CD4-positive, alpha-beta T cell treated with Interleukin-4 for 1 hour (primary cell): ENCODE measurements at places on chromosomes 6 and 20.
A peak's percentile ranks its signal among the peaks of the same experiment; 100 is the strongest.

- DNase-seq: no peak
These were observed 1.4 kb upstream of the AAR2 start for GRCh38 chr20:36234771-36235320.

DNA sequence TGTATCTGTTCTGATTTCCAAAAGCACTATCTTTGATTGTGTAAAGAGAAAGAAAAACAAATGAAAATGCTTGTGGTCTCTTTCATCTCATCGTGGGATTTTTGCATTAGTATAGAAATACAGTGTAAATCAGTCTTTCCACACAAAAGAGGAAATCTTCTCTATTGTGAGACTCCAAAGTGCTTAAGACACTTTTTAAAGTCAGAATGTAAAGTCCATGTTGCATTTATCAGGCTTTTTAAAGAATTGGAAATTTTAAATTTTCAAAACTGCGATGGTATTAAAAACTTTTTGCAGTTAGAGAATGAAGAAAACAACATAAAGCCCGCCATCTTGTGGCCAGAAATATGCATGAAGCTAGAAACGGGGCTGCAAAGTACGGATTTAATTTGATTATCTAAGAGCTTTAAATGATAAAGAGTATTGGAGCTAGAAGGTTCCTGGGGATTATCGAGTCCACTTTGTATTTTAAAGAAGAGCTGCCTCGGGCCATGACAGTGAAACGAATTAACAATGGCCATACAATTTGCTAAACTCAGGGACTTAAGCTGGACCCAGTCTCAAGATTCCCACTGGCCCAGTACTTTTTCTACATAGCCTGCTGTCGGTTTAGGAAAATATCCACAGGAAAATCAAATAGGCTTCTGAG lies 339.6 kb downstream of the ARHGAP18 start:
- peak; percentile 49 for DNase-seq

DNA sequence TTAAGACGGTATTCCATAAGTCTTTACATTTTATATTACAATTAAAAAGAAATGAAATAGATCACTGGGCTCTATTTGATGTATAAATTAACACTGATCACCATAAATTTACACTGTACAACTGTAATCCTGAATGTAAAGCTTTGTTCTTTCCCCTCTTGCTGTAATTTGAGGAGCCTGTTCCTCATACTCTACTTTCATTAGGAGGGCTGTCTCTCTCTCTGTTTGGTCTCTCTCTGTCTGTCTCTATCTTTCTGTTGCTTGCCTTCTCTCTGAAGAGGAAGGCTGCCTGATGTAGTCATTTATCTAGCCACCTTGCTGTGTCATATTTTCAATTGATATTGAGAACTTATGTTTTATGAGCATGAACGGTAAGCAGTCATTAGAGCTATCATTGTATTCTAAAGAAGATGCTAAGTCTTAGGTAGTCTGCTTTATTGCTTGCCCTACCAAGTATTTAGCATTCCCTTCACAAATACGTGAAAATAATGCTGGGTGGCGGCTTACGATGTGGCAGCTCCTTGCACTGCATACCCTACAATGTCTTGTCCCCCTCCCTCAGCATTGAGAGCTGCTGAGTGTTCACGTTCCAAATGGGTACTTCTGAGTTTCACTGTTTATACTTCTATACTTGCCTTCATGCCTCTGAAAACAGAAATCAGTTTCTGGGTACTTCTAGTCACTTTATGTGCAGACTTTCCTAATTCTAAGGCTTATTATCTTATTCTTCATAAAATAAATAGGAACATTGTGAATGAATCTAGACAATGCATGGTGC lies 205.5 kb downstream of the NKAIN2 start:
- no peak for DNase-seq

DNA sequence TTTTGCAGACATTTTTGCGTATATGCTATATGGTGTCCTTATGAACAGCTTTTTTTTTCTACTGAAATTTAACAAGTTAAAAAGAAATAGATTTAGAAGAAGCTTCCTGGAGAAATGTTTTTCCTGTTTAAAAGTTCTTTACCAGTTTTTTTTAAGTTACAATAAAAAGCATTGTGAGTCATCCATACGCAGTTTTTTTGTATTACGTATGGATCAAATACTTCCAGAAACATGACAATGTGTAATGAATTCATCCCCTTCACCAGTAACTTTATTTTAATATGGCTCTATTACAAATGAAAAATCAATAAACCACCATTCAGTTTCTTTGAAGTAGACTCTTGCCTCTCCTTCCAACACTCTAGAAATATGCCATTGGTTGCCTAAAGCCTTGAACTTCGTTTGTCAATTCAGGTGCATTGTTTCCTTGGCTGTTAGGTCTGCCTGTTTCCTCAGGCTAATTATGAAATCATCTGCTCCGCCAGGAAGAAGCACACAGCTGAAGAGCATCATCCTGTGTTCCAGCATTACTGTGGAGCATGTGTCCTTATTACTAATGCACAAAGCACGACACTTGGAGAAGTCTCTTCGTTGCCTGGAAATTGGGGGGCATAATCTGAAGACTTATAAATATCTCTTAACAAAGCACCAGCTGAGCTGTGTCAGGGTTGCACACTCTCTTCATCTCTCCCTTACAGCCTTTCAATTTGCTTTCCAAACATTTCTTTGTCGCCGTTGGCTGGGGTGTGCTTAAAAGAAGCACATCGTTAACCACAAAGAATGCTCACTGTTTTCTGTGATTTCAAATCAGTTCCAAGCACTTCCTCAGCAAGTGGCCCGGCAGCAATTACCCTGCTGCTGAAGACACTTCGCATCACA lies 9.6 kb downstream of the MOXD1 start:
- no peak for DNase-seq

DNA sequence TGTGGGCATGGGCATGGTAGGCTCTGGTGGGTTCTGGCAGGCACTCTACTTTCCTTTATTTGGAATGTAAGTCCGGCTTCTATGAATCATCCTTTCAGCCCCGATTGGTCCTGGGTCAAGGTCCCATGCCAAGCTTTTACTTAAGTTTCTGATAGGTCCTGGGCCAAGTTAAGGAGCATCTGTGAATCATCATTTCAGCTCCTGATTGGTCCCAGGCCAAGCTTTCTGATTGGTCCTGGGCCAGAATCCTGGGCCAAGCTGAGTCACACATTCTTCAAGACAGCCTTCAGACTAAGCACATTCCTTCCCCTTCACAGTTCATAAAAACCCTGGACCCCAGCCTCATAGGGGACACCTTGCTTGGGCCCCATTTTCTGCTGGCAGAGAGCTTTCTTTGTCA lies 231.0 kb upstream of the EYS start:
- no peak for DNase-seq

- DNase-seq: no peak
These were observed 70.1 kb downstream of the NRN1 start for GRCh38 chr6:5936631-5937030.

DNA sequence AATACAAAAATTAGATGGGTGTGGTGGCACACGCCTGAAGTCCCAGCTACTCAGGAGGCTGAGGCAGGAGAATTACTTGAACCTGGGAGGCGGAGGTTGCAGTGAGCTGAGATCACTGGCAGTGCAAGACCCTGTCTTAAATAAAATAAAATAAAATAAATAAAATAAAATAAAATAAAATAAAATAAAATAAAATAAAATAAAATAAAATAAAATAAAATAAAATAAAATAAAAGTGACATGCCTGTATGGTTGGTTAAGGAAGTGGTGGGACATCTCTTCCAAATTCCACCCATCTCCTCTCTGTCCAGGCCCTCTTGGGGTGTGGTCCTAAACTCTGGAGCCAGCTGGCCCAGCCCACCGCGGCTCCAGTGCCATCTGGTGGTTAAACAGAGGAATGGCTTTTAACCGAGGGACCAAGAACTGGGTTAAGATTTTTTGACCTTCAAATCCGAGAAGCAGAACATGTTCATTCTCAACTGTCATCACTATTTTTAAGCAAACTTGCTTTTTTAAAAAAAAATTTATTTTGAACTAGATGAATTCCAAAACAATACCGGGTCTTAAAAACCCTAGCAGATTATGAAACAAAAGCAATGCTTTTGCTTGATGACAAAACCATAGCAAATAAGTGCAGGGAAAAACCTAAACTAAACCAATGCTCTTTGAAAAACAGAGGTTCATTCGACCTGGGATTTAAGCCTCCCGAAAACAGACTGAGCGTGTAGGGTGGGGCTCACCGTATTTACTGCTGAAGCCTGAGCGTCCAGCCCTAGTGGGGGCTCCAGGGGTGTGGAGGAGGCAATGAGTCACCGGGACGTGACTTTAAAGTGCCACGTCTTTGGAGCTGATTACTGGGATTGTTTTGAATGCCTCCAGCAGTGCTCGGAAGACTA lies 68.8 kb downstream of the CDC5L start:
- peak; percentile 23 for DNase-seq

DNA sequence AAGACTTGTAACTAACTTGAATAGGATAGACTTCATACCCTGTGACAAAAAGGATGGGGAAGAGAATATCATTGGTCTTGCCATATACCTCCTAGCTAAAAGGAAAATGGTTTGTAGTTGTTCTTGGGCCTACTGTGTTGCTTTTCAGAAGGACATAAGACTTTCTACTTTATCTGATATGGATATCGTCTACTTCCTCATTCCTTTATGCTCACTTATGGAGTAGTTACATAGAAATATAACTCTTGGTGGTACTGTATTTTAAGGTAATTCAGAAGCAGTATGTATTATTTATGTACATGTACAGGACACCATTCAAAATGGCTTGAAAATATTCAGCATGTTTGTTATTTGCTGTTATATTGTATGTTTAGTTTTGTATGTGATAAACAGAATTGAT lies 8.0 kb downstream of the FAM217B start:
- no peak for DNase-seq

GRCh38 chr6:16001158-16001557 lies 127.7 kb upstream of the MYLIP start:
- DNase-seq: no peak

- no peak for DNase-seq
These were observed 9.8 kb upstream of the BHLHE23 start for GRCh38 chr20:63016514-63017075.

GRCh38 chr20:45419188-45420091 lies 3.5 kb downstream of the PIGT start:
- DNase-seq: peak; percentile 35

GRCh38 chr20:2845607-2846006 lies 5.1 kb downstream of the VPS16 start:
- no peak for DNase-seq
